Activated CD4-positive, alpha-beta T cell treated with anti-CD3 and anti-CD28 coated beads, Interleukin-2, amount 50 U/mL, for 48 hours (primary cell): ENCODE measurements at places on chromosomes 5 and 9.

DNA sequence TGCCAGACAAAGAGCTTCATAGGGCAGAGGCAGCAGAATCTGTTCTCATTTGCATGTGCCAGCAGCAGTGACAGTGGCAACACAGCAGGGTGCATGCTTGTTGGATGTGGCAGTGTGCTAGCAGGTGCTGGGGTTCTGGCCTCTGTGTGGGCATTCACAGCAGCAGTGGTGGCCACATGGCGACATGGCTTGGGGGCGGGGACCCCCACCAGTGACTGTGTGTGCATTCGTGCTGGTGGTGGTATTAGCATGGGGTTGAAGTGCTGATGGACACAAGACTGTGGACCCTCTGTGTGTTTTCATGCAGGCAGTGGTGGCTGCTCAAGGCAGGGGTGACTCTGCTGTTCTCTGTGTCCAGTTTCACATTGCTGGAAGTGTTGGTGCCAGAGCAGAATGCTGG lies 183.2 kb upstream of the PDE4D start:
- DNase-seq = no peak

DNA sequence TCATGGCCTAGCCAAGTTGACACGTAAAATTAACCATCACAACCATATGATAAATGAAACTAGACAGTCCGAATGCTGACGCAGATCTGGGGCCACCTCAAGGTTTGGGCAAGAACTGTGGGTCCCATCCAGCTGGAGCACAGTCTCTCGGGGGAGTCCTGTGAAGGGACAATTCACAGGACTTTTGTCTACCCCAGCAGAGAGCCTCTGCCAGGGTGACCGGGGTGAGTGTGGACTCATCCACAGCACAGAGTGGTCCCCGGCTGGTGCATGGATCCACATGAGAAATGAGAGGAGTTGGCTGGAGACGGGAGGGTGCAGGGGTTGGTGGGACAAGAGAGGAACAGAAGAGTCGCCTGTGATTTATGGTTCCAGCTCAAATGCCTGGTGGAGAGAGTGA lies 17.7 kb upstream of the MED10 start:
- no peak for DNase-seq

GRCh38 chr9:133786907-133787753 lies 49.0 kb upstream of the SARDH start:
- no peak for DNase-seq

DNA sequence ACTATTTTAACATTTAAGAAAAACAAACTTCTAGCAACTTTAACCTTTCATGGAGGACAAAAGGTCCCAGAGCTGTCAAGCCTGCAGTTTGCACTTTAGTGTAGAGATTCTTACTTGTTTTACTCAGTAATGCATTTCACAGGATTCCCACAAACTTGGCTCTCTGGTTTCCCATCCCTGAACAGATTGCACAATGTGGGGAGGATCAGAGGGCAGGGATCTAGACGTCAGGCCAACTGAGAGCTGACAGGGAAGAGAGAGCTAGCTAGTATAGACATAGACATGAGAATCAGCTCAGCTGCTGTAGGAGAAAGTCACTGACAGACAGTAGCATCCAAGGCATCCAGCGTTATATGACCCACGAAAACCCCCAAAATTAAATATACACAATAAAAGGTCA lies 20.9 kb upstream of the BNIP1 start:
- no peak for DNase-seq

- no peak for DNase-seq
These were observed 407.1 kb upstream of the TRPC7 start for GRCh38 chr5:136772491-136772890.
